ENCODE measurements at places on chromosomes 6 and 20. TPM values are rescaled to one million over a fixed set of nuclear protein-coding genes. Genes with fewer than 3 reads are reported as not detected.

GRCh38 chr6:43016176-43016942 lies 2.3 kb downstream of the KLHDC3 start:
- DNase-seq = no peak

Gene ACTL10
- 4.5 TPM for total RNA-seq

DNA sequence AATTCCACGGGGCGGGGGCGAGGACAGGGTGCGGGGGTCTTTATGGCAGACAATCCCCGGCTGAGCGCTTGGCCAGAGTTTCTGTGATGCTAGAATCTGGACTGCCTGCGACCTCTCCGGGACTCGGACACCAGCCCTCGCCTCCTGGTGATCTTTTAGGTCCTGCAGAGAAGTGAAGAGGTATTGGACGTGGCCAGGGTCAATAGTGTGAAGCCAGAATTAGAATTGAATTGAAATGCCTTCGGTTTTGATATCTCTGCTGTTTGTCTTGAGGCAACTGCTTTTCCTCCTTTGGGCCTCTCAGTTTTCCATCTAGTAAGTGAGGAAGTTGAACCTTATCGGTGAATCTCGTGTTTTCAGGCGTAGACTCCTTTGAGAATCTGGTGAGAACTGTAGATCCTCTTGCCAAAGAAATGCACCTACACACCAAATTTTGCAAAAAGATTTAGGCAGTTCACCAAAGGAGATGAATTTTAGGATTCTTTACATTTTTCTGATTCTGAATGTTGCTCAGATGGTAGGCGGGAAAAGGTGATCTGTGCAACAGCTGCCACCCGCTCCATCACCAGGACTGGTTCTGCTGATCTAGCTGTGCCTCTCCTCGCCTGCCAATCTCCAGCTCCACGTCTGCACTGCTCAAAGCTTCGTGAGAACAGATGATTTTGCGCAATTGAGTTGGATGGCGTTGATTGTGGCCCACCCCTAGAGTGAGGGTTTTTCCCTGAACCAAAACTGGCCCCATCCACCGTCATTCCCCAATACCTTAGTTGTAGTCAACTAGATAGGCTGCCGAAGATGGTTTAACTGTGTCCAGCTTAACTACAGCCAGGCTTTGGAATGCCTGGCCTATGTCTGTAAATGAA lies 837 bp upstream of the OSER1 start:
- no peak for DNase-seq

DNA sequence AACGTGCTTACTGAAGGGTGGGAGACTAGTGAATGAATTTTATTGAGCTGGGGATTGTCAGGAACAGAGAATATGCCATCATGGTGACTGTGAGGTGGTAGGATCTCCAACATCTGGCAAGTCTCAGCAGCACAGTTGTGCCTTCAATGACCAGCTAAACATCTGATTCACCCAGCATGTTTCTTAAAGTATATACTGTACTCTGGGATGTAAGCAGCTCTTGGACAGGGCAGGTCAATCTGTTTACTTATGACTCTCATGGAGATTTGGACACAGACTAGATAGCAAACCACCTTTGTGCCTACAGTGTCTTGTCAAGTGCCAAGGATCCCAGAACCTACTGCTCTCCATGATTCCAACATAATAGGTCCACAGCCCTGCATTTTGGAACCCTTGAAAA lies 801.0 kb upstream of the CITED2 start:
- DNase-seq = no peak

DNA sequence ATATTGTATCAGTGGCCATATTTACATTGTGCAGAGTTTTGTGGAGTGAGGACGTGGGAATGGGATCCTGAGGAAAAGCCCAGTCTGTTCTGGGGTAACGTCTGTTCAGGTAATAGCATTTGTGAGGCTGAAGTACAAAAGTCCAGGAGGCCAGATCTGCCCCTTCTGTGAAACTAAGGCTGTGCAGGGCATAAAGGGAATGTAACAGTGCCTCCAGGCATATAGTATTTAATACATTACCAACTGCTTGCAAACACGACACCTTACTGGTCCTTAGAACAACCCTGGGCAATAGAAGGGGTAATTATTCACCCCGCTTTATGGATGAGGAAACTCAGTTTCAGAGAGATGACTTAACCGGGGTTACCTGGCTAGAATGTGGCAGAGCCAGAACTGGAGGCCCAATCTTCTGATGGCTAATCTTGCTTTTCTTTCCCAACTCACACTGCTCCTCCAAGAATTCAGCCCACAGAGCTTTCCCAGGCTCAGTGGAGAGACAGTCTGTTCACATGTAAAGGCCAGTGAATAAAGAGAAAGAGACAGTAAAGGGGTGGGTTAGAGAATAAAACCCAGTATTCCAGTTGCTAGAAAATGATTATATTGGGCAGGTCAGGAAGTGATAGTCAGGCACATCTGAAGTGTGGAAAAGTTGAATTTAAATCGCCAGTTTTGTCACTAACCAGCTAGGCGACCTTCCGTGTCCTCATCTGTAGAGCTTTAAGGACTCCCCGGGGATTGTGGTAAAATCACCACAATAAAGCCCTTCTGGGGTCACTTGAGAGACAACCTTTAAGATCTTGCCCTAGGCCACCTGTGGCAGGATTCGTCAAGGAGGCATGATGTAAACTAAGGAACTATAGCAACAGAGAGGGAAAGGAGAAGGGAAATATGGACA lies 280.7 kb upstream of the CITED2 start:
- DNase-seq = no peak

DNA sequence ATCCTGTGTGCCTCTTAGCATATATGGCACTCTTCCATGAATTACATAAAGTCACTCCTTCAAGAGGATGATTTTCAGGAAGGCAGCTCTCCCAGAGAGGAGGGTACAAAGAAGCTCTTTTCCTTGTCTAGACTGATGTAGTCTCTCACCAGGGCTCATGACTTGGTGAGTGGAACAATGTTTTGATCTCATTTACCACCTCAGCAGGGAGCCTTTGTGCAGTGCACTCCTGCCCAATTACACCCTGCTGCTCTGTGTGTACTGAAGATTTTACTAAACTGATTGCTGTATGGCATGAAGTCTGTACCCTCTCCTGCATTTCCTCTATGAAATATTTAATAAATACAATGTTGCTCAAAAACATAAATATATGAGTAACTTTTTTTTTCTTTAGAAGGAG lies 598.3 kb upstream of the HS3ST5 start:
- DNase-seq = no peak

- peak; percentile 73 for DNase-seq
These were observed 28.9 kb upstream of the CCR6 start for GRCh38 chr6:167093922-167094432.

GRCh38 chr6:150298030-150298380 lies 70.8 kb upstream of the IYD start:
- DNase-seq = no peak

- DNase-seq = no peak
These were observed 47.5 kb upstream of the NHSL1 start for GRCh38 chr6:138546733-138547185.

- DNase-seq = no peak
These were observed 7.9 kb downstream of the RNF24 start for GRCh38 chr20:4007383-4008025.

DNA sequence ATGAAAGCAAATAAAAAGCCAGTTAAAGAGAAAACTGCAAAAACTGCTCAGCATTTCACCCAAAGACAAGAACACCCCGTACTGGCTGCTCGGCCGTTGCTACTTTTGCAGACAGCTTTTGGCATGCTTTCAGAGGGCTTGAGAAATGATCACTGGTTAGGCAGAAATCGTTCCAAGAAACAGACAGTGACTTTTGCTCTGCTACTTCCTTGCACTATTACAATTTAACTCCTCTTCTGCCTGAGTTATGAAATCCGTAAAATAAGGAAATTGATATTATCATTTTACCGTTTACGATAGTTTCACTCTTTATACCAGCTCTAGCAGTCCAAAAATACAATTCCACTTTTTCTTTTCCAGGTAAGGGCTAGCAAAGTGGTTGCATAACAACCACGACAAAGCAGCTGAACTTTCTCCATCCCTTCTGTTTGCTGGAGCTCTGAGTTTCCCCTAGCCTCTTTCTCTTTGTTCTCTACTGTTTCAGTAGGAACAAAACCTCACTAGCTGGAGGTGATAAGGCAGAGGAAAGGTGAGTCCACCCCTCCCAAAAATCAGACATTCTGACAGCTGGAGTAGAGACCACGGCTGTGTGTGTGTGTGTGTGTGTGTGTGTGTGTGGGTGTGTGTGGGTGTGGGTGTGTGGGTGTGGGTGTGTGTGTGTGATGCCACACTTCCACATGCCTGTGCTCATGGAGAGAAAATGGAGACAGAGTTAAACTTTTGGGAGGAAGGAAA lies 191.8 kb upstream of the RREB1 start:
- DNase-seq = peak; percentile 8

DNA sequence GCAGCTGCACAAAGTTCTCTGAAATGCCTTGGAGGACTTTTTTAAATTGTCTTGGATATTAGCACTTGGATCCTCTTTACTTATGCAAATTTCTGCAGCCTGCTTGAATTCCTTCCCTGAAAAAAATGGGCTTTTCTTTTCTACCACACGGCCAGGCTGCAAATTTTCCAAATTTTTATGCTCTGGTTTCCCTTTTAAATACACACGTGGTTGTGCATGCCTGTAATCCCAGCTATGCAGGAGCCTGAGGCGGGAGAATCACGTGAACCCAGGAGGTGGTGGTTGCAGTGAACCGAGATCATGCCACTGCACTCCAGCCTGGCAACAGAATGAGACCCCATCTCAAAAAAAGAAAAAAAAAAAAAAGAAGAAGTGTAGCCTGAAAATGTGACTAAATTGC lies 76.1 kb upstream of the PRND start:
- no peak for DNase-seq

DNA sequence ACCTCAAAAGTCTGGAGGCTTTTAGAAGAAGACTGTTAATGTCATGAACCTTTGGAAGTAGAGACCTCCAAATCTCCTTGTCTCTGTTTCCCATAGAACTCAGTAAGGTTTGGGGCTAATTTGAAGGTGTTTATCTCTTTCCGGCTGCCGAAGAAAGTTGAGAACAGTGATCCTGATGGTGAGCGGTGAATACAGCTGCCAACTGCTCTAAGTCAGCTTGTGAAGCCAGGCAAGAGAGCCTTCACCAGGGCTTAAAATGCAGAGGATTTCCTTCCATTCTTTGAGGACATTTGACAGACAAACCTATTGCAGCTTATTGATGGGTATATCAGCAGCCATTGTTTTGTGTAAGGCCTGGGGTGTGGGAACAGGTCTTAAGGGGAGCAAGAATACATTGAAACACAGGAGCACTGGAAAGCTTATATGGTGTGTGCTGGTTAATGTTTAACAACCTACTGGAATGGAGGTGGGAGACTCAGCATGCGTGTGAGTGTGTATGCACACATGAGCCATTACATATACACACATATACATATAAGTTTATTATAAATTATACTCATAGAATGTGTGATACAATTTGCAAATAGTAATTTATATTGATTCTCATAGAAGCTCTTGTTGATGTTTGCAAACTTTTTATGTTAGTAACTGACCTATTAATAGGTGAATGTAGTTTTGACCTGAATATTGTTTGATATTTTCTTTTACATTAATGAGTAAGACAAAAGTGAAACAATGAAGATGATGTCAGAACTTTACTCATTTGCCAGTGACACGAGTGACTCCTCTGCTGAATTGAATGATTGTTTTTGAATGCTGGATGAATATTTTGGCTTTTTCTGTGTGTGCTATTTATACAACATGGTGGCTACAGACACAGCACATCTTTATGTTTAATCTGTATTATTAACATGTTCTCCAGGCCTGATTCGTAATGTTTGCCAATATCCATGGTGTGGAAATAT lies 18.1 kb downstream of the PLEKHG1 start:
- no peak for DNase-seq

Gene CD109
- total RNA-seq = 0.47 TPM

Gene TTLL9
- total RNA-seq = not detected

DNA sequence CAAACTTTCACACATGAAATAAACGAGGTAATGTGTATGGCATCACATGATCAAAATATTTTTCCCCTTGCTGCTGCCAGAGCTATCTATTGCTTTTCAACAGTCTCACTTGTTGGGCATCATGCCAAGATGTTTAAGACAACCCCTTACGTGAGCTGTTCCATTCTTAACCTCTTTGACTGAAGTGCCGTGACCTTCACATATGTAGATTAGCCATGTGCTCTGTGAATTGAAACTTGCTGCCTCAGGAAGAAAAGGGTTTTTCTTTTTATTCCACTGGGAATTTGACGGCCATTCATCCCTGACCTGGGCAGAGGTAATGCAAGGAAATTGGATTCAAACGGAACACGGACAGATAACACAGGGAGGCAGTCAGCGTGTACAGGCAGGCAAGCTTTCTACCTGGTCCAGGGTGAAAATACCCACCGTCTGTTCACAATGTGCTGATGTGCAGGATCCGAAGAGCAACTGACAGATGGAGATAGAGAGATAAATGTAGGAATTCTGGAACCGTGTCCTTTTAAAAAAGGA lies 14.2 kb downstream of the ARID1B start:
- DNase-seq = peak; percentile 72

- no peak for DNase-seq
These were observed 61.4 kb upstream of the TNFAIP3 start for GRCh38 chr6:137805622-137806021.

Gene KCNB1
- 0.05 TPM for total RNA-seq

DNA sequence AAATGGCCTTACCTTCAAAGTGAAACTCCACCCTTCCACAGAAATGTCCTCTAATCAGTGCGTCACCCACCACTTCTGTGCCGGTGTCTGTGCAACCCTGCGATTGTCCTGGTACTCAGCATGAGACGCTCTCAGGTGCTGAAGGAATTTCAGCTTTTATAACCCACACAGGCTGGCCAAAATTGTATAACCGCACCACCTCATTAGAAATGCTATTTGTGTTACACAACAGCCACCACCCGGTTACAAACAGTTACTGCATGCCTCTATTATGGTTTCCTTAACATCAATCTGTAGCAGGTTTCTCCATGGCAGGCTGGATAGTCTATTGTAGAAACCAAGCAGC lies 51.5 kb downstream of the SLC23A2 start:
- DNase-seq = no peak

Gene SLC22A3
- total RNA-seq = not detected

- DNase-seq = no peak
These were observed 33.2 kb downstream of the SOX4 start for GRCh38 chr6:21626756-21627155.

DNA sequence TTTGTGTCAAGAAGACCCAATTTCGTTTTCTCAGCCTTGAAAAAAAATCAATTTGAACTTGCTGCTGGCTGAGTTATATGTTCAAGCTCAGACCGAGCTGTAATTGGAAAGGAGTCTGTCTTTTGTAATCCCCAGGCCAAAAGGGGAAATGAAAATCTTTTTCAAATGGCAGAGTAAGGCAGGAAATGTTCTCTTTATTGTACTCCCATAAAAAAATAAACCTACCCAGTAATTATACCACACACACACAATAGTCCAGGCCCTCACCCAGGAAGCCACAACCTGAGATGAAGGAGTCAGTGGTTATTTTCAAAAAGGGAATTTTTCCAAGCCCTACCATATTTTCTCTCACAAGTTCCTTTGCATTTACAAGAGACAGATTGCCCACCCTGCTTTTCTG lies 45.3 kb downstream of the CLIC5 start:
- no peak for DNase-seq

DNA sequence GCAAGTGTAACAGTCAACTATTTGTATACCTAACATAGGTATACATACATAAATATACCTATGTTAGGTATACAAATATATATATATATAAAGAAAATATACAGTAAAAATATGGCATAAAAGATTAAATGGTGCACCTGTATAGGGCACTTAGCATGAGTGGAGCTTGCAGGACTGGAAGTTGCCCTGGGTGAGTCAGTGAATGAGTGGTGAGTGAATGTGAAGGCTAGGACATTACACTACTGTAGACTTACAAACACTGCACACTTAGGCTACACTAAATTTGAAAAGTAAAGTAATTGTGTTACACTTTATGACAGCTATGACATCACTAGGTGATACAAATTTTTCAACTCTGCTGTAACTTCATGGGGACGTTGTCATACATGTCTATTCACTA lies 65.6 kb downstream of the CDC5L start:
- no peak for DNase-seq

All from naive thymus-derived CD8-positive, alpha-beta T cell (primary cell).